ENCODE measurements at places on chromosomes 3 and 15.

GRCh38 chr3:13308380-13308801 lies 111.7 kb downstream of the NUP210 start:
- no peak for DNase-seq

DNA sequence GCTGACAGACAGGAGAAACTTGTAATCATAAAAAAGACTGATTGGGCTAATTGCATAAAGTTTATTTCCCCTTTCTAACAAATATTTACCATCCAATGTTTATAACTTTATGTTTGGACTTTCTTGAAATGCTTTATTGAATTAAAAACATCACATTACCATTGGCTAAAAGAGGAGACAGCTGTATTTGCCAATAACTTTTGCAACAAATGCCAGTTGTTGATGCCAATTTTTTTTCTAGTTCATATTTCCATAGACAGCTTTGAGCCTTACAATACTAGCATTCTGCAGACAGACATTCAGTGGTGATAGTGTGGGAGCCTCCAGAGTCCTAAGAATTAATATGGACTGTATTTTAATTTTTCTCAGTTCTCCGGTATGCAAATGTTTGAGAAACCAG lies 198.4 kb downstream of the ADAMTS17 start:
- no peak for DNase-seq

DNA sequence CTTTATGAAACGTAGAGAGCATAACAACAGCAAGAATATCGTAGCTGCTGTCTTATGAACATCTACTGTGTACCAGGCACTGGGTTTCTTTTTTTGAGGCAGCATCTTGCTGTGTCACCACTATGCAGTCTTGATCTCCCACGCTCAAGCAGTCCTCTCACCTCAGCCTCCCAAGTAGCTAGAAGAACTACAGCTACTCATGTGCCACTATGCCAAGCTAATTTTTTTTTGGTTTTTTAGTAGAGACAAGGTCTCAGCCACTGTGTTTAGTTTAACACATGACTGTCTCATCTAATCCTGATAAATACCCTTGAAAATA lies 129.9 kb downstream of the VGLL4 start:
- no peak for DNase-seq

DNA sequence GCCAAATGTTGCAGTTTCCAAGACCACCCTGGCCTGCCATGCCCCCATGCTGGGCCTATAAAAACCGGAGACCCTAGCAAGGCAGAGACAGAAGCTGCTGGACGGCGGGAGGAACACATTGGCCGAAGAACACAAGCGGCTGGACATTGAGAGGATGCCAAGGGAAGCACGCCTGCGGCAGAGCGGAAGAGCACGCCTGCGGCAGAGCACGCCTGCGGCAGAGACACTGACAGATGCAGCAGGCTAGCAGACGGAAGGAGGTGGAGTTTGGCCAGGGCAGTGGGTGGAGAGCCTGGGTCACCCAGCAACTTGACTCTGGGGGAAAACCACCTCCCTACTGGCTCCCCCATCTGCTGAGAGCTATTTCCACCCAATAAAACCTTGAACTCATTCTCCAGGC lies 322.3 kb upstream of the TBL1XR1 start:
- DNase-seq, result no peak

DNA sequence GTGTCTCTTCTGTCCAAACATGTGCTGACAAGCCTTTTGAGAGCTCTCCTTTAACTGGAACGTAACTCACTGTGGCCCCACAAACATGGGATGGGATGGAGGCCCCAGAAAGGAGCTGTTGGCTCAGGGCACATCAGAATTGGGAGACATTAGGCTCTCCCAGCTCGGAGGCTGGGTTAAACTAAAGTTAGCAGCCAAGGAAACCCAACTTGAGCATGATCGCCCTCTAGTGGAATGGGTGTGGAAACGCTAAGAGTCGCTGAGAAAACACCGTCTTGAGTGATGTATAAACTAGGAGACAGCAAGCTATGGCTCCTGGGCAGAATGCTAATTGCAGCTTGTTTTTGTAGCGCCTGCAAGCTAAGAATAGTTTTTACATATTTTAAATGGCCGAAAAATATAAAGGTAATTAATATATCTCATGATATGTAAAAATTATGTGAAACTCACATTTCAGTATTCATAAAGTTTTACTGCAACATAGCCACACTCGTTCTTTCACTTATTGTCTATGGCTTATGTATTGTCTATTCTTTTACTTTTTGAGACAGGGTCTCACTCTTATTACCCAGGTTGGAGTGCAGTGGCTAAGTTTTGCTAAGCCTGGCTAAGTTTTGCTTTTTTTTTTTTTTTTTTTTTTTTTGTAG lies 138.8 kb upstream of the HACD2 start:
- DNase-seq, result no peak

All from effector memory CD4-positive, alpha-beta T cell (primary cell).